ENCODE measurements at places on chromosomes 3 and 15. TPM values are rescaled to one million over a fixed set of nuclear protein-coding genes. Genes with fewer than 3 reads are reported as not detected.

SEMA3F gene
- 25.4 TPM for total RNA-seq

DNA sequence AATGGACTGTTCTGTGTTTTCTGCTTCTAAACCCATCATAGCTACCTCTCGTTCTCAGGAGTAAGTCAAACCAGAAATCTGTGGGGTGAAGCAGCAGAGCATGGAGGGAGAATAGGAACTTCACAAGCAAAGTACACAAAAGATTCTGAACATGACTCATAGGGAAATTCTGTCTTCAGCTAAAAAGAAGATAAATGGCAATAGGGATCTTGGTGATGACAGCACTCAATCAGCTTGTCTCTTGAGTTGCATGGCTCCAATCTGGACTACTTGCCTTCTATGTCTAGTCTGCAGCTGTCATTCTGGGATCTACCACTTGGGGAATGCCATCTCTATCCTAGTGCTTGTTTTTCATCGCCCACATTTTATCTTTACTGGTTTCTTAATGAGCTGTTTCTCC is 13.5 kb upstream of the GRAMD1C start:
- H3K4me1 ChIP-seq, result no peaks in the 10 kb centered on the region
- no peaks in the 10 kb centered on the region for H3K36me3 ChIP-seq
- H3K27me3 ChIP-seq, result no peaks in the 10 kb centered on the region
- H3K27ac ChIP-seq, result no peak overlapping the region
- DNase-seq, result no peak

GRCh38 chr3:179027326-179027900 is 44.2 kb downstream of the ZMAT3 start:
- no peaks in the 10 kb centered on the region for H3K27me3 ChIP-seq
- no peak overlapping the region for H3K27ac ChIP-seq
- no peaks in the 10 kb centered on the region for H3K36me3 ChIP-seq
- H3K4me1 ChIP-seq, result no peaks in the 10 kb centered on the region

DNA sequence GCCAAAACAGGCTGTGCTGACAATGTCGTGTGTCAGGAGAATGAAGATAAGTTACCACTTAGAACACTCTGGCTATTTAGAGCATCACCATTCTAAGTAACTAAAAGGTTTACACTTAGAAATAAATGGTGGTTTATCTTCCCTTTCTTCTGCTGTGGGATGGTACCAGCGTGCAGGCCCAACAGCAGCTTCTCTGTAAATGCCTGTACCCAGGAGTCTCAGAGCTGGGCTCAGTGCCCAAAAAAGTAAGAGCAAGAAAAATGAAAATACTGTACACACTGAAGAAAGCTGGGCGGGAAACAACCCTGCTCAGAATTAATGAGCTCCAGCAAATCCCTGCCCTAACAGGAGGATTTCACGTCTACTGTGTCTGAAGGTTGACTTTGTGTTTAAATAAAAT is 206.5 kb downstream of the MFSD1 start:
- no peaks in the 10 kb centered on the region for H3K27me3 ChIP-seq
- H3K36me3 ChIP-seq, result no peaks in the 10 kb centered on the region
- no peaks in the 10 kb centered on the region for H3K4me1 ChIP-seq
- no peak overlapping the region for H3K4me3 ChIP-seq
- no peak for DNase-seq

TMEM158 gene
- 3.1 TPM for total RNA-seq

ADAMTS7 gene
- 2.1 TPM for total RNA-seq

SLC28A1 gene
- not detected for total RNA-seq

ARHGAP11A gene
- total RNA-seq, result 0.33 TPM

DNA sequence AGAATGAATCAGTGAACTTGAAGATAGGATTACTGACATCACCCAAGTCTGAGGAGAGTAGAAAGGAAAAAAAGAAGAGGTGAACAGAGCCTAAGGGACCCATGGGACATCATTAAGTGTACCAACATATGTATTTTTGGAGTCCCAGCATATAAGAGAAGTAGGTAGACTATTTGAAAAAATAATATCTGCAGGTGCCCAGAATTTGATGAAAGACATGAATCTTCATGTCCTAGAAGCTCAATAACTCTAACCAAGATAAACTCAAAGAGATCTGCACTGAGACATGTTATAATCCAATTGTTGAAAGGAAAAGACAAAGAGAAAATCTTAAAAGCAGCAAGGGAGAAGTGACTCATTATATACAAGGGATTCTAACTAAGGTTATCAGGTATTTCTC is 39.0 kb downstream of the SPESP1 start:
- no peak for DNase-seq
- no peaks in the 10 kb centered on the region for H3K4me1 ChIP-seq
- no peak overlapping the region for H3K4me3 ChIP-seq
- H3K36me3 ChIP-seq, result no peaks in the 10 kb centered on the region
- no peaks in the 10 kb centered on the region for H3K27me3 ChIP-seq

- peak; percentile 47 for DNase-seq
- H3K4me1 ChIP-seq, result peaks cover 24% of the 10 kb centered on the region
These were observed 42.9 kb upstream of the APH1B start for GRCh38 chr15:63234451-63234870.

DNA sequence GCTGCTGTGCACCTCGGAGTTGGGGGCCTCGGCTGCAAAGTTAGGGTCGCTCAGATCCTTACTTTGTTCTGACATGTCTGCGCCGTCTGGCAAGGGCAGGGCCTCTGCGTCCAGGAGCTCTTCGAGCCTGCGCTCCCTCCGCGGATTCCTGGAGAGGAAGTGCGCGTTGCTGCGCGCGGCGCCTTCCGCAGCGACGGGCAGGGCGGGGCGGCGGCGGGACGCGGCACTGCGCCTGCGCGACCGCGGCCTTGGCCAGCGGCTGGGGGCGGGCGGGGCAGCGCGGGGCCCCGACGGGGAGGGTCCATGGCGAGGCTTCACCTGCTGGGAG is at the start of gene NDN:
TSS of gene NDN (minus strand) at position 163 of the 328 bp plus-strand sequence. CDS start at position 75, 88 bp downstream.
- peak; percentile 66 for DNase-seq
- H3K4me3 ChIP-seq, result peak within 1 kb of the TSS; percentile 4
- peaks cover 23% of the 10 kb centered on the region for H3K4me1 ChIP-seq
- no peak within 1 kb of the TSS for H3K27ac ChIP-seq
- no peaks in the 10 kb centered on the region for H3K27me3 ChIP-seq

COPG1 gene
- 75.0 TPM for total RNA-seq

ACP3 gene
- total RNA-seq, result 0.33 TPM

DNA sequence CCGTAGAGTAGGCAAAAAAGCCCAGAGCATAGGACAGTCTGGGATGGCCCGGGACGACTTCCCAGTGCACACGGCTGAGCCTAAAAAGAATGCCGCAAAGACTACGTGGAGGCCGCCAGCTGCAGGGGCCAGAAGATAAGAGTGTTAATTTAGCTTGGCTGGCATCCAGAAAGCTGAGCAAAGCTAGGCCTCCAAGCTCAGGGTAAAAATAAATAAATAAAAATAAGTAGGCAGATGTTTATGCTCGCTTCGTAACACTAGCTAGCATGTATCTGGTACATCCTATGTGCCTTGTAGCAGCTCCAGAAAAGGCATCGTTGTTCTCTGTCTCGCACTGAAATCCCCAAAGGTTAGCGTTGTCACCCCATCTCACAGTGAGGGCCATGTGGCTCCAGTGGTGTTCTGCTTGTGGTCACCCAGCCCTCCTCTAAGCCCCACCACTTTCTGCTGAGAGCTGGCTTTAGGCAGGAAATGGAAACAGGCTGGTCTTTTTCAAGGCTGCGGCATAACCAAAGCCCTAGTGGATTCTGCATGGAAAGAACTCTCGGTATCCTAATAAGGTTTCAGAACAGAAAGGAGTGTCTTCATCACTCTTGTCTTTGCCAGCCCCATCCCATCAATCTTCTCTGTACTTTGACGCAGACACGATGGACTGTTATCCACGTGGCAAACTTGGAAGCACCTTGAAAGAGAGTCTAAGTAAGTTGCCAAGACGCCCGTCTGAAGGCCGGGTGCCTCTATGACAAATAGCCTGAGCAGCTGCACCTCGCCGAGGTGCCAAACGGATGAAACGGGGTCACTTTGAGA is 58.1 kb upstream of the MEF2A start:
- H3K36me3 ChIP-seq, result no peaks in the 10 kb centered on the region
- no peaks in the 10 kb centered on the region for H3K27me3 ChIP-seq
- peak overlapping the region; percentile 46 for H3K27ac ChIP-seq
- DNase-seq, result peak; percentile 53
- peaks cover 10% of the 10 kb centered on the region for H3K4me1 ChIP-seq

- no peak overlapping the region for H3K27ac ChIP-seq
- peak; percentile 68 for DNase-seq
- no peaks in the 10 kb centered on the region for H3K27me3 ChIP-seq
- H3K4me3 ChIP-seq, result no peak overlapping the region
- H3K4me1 ChIP-seq, result no peaks in the 10 kb centered on the region
These were observed 209.4 kb downstream of the CADPS start for GRCh38 chr3:62665627-62666437.

DNA sequence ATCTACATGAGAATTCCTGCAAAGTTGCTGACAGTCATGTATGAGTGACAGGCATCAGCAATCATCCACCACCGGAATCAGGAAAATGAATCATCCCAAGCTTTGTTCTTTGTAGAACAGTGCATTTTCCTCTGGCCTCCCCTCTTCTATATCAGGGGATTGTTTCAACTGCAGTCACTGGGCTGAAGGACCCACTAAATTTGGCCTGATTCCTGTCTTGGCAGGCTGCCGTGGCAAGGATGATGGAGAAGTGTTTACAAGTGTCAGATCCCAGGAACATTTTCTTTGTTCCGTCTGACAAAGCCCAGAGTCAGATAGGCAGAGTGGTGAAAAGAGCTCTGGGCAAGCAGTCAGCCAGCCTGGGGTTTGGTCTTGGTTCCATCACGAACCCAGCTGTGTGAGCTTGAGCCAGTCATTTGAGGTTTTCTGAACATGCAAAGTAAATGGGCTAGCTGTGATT is 175.1 kb upstream of the TSC22D2 start:
- H3K27ac ChIP-seq, result no peak overlapping the region
- no peak for DNase-seq
- H3K4me1 ChIP-seq, result peaks cover 7% of the 10 kb centered on the region

GOLGA6L7 gene
- total RNA-seq, result not detected

GRCh38 chr3:141104151-141104821 is 53.1 kb downstream of the SPSB4 start:
- H3K27me3 ChIP-seq, result no peaks in the 10 kb centered on the region
- peak; percentile 88 for DNase-seq
- peaks cover 50% of the 10 kb centered on the region for H3K4me1 ChIP-seq
- no peaks in the 10 kb centered on the region for H3K36me3 ChIP-seq

DNA sequence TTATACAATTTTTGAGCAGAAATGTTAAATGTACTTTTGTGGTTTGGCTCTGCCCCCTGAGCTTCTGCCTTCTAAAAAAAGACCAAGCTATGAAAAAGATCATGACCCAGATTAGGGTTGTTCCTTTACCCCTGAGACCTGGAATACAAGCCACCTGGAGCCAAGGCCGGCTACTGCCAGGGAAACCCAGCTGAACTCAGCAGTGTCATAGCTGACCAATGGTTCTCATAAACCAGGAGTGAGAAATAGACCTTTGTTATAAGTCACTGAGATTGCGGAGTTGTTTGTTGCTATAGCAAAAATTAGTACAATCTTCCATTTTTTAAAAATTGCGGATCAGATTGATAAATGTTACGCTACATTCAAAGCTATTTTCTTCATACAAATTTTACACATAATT is 1261.7 kb downstream of the ROBO1 start:
- H3K27ac ChIP-seq, result no peak overlapping the region
- no peak overlapping the region for H3K4me3 ChIP-seq
- H3K27me3 ChIP-seq, result no peaks in the 10 kb centered on the region
- H3K36me3 ChIP-seq, result no peaks in the 10 kb centered on the region
